ENCODE measurements at places on chromosomes 5 and 9. TPM values are rescaled to one million over a fixed set of nuclear protein-coding genes. Genes with fewer than 3 reads are reported as not detected.

DNA sequence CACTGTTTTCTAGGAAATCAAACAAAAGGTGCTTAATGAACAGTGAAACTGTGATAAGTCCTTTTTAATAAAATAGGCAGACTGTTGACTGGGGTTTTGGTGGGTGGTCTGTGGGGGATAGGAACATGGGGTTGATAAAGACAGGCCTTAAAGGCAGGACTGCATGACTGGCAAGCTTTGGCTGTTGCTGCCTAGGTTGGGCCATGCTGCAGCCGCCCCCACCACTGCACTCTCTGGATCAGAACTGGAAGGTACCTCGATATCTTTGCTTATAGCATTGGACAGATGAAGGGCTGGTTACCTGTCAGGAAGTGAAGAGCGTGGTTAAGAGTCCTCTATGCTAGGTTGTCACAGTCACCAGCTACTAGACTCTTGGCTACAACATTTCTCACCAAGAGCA, 24.4 kb downstream of the APBA1 start:
- no peak for DNase-seq
- H3K27me3 ChIP-seq = no peaks in the 10 kb centered on the region
- H3K36me3 ChIP-seq = no peaks in the 10 kb centered on the region
- H3K27ac ChIP-seq = no peak overlapping the region

DNA sequence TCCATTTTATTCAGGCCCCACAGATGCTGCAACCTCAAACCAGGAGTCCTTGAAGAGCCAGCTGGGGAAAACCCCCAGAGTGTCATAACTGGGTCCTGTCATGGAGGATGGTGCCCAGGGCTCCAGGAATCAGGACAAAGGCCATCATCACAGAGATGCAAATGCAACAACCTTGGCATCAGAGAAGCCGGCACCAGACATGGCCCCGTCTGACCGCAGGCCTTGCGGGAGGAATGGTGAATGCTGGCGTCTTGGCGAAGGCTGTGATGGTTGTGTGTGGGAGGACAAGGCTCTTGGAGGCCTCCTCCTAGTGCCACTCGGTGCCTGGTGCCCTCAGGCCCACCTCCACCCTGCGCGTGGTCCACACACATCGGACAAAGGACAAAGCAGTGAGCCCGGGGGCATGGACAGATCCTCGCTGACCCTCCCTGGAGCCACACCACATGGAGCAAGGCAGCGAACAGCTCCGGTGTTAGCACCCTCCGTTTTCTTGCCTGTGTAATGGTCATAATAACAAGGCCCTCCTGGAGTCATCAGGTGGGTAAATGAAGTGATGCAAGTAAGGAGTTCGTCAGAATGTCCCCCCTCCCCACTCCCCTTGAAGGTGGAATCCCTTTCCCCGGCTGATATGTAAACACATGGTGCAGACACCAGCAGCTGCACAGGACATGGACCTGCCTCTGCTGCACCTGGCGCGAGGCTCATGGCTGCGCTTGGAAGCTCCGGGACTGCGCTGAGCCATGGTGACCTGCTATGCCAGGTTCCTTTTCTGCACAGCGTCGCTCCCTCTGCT, 380.7 kb downstream of the IRX2 start:
- no peaks in the 10 kb centered on the region for H3K36me3 ChIP-seq
- no peaks in the 10 kb centered on the region for H3K4me1 ChIP-seq
- H3K27ac ChIP-seq = no peak overlapping the region

Gene AJM1
- polyA plus RNA-seq = 6.7 TPM

Gene SIGMAR1
- 71.5 TPM for polyA plus RNA-seq

DNA sequence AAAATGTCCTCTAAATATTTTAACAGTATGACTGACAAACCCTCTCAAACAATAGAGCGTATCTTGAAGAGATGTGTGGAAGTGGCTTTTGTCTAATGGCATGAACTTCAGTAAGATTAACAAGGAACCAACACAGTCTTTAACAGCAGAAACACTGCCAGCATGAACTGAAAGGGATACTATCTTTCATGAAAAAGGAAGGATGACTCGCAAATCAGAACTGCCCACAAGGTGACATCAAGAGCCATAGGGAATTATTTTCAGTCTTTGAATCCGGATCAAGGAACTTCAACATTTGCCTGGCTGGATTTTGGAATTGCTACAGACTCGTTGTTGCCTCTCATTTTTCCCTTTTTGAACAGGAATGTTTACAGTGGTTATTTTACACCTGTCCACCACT, 5.1 kb upstream of the HEXB start:
- H3K4me1 ChIP-seq = no peaks in the 10 kb centered on the region
- H3K4me3 ChIP-seq = no peak overlapping the region
- DNase-seq = no peak
- no peak overlapping the region for H3K27ac ChIP-seq
- no peaks in the 10 kb centered on the region for H3K27me3 ChIP-seq

GRCh38 chr5:122144236-122144635, 14.9 kb downstream of the ZNF474 start:
- no peak overlapping the region for H3K27ac ChIP-seq
- no peak for DNase-seq
- no peaks in the 10 kb centered on the region for H3K4me1 ChIP-seq

GRCh38 chr5:14408969-14409586, 172.5 kb upstream of the OTULINL start:
- H3K27me3 ChIP-seq = no peaks in the 10 kb centered on the region
- no peak for DNase-seq
- H3K4me3 ChIP-seq = no peak overlapping the region
- H3K4me1 ChIP-seq = peaks cover 19% of the 10 kb centered on the region
- peaks cover 12% of the 10 kb centered on the region for H3K36me3 ChIP-seq
- H3K27ac ChIP-seq = peak overlapping the region; percentile 59

Gene SOX30
- 0.12 TPM for polyA plus RNA-seq

Gene PDLIM4
- polyA plus RNA-seq = 11.4 TPM

Gene GFRA3
- 0.69 TPM for polyA plus RNA-seq

Gene HRH2
- 0.23 TPM for polyA plus RNA-seq

DNA sequence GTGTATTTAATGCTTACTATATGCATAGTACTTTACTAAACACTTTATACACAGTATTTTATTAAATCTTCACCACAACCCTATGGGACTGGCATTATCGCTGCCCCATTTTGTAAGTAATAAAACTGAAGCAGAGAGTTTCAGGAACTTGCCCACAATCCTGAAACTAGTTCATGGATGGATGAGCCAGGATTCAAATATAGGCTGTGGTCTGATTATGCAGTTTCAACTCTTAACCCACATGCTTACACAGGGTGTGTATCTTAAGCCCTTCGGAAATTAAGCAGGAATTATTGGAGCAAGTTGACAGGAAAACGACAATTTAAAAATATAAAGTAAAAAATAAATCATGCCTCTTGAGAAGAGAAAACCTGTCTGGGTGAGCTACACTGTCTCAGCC, 109.0 kb downstream of the ATP10B start:
- H3K36me3 ChIP-seq = no peaks in the 10 kb centered on the region
- H3K27me3 ChIP-seq = no peaks in the 10 kb centered on the region

- no peak for DNase-seq
- H3K36me3 ChIP-seq = no peaks in the 10 kb centered on the region
- no peaks in the 10 kb centered on the region for H3K27me3 ChIP-seq
- peak overlapping the region; percentile 19 for H3K27ac ChIP-seq
Measured at GRCh38 chr5:135973323-135974020, 18.7 kb upstream of the LECT2 start.

DNA sequence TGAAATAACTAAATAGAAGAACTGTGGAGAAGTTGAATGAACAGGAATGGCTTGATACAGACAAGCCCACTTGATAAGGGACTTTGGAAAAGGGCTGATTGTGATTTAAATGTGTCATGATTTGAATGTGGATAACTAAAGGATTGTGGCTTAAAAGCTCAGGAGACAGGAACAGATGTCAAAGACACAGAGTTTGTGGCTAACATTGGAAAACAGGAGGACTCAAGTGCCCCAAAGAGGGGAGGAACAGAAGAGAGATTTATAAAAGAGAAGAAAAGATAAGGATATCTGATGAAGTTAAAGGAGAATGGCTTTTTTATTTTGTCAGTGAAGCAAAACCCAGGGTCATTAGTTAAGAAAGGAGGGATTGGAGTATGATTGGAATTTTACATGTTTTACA, 124.2 kb upstream of the TRPM3 start:
- no peak overlapping the region for H3K4me3 ChIP-seq
- no peaks in the 10 kb centered on the region for H3K27me3 ChIP-seq
- no peak overlapping the region for H3K27ac ChIP-seq
- H3K36me3 ChIP-seq = no peaks in the 10 kb centered on the region

GRCh38 chr9:389159-389558, 174.5 kb downstream of the DOCK8 start:
- H3K27me3 ChIP-seq = no peaks in the 10 kb centered on the region
- H3K4me1 ChIP-seq = no peaks in the 10 kb centered on the region
- no peak overlapping the region for H3K4me3 ChIP-seq
- no peak overlapping the region for H3K27ac ChIP-seq
- no peak for DNase-seq
- H3K36me3 ChIP-seq = no peaks in the 10 kb centered on the region

Gene STC2
- not detected for polyA plus RNA-seq

DNA sequence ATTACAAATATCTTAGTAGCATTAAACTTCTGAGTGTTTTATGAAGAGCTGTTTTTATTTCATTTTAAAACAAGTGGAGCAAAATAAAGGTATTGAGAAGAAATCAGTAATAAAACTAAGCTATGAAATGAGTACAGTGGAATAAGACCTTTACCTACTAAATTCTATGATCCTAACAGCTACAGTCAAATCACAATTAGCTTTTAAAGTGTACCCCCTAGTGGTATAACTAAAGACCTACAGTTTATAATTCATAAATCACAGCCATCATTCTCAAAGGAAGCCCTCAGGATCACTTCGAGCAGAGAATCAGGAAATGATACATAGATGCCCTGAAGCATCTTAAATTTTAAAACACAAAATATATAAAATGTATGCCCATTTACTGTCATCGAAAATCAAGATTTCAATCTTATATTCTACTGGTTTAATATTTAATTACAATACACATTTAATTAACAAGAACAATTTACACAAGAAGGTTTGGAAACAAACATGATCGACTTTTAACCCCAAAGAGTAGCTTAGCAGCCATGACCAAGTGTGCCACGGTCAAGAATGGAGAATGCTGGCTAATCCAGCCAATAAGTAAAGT, 12.3 kb downstream of the CCNH start:
- no peak for DNase-seq
- no peak overlapping the region for H3K4me3 ChIP-seq
- no peaks in the 10 kb centered on the region for H3K27me3 ChIP-seq
- H3K4me1 ChIP-seq = no peaks in the 10 kb centered on the region

Gene OBP2B
- not detected for polyA plus RNA-seq

- no peak overlapping the region for H3K27ac ChIP-seq
- DNase-seq = no peak
- H3K27me3 ChIP-seq = no peaks in the 10 kb centered on the region
- no peaks in the 10 kb centered on the region for H3K36me3 ChIP-seq
- H3K4me3 ChIP-seq = no peak overlapping the region
Measured at GRCh38 chr5:56545016-56545415, 270.3 kb upstream of the MAP3K1 start.

Gene ECM2
- not detected for polyA plus RNA-seq

- H3K4me3 ChIP-seq = no peak overlapping the region
- no peak for DNase-seq
- peaks cover 9% of the 10 kb centered on the region for H3K4me1 ChIP-seq
- no peak overlapping the region for H3K27ac ChIP-seq
- no peaks in the 10 kb centered on the region for H3K36me3 ChIP-seq
- H3K27me3 ChIP-seq = no peaks in the 10 kb centered on the region
Measured at GRCh38 chr9:18756712-18757125, 276.3 kb downstream of the SAXO1 start.

Gene SAXO1
- polyA plus RNA-seq = 0.01 TPM

Gene ARSB
- polyA plus RNA-seq = 1.2 TPM

DNA sequence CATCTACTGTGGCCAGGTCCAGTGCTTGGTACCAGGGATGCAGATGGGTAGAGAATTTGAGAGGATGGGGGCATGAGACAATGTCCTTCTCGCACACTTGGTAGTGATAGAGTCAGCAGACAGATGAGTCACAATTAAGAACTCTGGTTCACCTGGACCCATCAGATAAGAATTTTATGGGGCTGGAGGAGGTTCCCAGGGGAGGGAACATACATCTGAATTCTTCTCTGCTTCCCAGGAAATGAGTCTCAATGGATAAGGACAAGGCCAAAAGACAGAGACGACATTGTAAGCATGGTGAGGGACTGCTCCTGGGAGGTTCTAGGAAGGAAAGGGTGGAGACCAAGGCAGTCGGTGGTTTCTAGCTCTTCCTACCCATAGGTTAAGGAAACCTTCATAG, 5.3 kb downstream of the SLC4A9 start:
- H3K27me3 ChIP-seq = no peaks in the 10 kb centered on the region
- peaks cover 5% of the 10 kb centered on the region for H3K4me1 ChIP-seq
- no peak overlapping the region for H3K27ac ChIP-seq
- no peaks in the 10 kb centered on the region for H3K36me3 ChIP-seq

DNA sequence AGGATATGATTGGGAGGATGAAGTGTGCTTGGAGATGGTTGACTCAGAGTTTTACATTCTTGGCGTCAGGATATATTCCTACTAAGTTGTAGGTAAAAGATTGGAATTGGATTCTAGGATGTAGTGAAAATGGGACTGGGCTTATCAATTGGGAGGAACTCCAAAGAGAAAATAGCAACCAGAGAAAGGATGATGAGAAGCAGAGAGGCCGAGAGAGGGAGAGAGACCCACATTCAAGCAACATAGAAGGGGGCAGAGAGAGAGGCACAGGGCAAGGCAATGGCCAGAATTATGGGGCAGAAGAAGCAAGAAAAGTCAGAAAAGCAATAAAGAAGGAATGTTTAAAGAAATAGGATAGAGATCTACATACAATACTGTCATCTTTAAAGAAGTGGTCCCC, 217.9 kb upstream of the ACTBL2 start:
- H3K4me3 ChIP-seq = no peak overlapping the region
- no peak overlapping the region for H3K27ac ChIP-seq
- no peak for DNase-seq
- no peaks in the 10 kb centered on the region for H3K36me3 ChIP-seq
- H3K27me3 ChIP-seq = no peaks in the 10 kb centered on the region
- peaks cover 6% of the 10 kb centered on the region for H3K4me1 ChIP-seq

DNA sequence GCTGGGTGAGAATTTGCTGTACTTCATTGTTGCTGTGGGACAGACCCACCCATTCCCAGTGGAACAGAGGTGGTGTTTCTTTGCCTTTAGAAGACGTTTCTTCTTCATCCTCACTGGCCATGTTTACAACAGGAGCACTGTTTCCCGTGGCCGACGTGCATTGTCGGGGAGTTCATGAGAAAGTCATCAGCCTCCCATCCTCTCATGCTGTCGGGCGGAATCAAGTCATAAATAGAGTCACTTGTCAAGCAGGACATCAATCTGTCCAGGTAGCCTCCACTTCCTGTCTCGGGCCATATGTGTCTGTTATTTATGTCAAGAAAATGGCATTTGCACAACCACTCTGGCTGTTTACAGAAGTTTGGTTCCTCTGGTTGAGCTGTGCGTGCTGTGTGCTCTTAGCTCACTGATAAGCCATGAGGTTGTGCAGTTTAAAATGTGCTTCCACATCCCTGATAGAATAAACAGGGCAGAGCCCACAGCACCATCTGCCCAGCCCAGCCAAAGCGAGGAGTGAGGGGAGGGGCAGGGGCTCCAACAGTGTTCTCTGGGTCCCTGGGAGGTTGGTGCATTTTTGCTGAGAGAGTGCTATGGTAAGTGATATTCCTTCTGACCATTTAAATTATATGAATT, 401.9 kb upstream of the IRX2 start:
- H3K4me1 ChIP-seq = no peaks in the 10 kb centered on the region
- no peak for DNase-seq
- H3K27me3 ChIP-seq = no peaks in the 10 kb centered on the region
- H3K36me3 ChIP-seq = no peaks in the 10 kb centered on the region

All from sigmoid colon (tissue), 7 donors.